Left renal cortex interstitium (tissue), 4 donors: ENCODE measurements at places on chromosomes 5 and 9.

- DNase-seq, result no peak
These were observed 132.4 kb downstream of the HACD4 start for GRCh38 chr9:20898885-20899554.

DNA sequence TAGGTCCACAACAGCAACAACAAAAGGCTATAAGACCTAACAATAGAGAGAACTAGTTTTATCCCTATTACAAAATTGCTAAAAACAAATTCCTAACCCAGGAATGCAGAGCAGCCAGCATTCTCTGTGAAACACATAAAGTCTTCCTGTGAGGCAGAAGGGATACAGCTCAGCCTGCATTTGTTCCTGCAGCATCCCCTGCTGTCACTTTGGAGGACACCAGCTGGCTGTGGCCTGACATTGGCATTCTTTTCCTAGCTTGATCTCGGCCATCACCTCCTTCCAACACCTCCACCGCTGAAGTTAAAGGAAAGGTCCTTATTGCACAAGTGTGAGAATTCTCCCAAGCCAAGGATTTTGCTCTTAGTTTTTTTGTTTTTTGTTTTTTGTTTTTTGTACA lies 186.1 kb downstream of the SNCAIP start:
- no peak for DNase-seq

DNA sequence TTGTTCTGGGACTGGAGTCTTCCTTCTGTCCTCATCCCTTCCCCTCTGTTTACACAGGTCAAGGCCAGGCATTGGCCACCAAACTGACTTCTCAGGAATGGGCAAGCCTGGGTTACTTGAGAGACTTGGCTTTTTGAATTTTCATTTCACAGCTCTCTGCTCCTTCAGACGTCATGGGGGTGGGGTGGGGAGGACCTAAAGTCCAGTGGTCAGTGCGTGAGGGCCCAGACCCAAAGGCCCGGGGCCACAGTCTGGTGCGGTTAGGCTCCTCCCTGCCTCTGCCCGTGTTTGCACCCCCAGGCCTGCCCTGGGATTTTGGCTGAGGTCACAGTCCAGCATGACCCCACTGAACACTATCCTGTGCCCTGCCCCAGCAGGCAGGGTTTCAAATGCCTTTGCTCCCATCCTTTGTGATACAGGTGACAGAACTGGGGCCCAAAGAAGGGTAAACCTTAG lies 4.1 kb upstream of the CXXC5 start:
- DNase-seq, result no peak

DNA sequence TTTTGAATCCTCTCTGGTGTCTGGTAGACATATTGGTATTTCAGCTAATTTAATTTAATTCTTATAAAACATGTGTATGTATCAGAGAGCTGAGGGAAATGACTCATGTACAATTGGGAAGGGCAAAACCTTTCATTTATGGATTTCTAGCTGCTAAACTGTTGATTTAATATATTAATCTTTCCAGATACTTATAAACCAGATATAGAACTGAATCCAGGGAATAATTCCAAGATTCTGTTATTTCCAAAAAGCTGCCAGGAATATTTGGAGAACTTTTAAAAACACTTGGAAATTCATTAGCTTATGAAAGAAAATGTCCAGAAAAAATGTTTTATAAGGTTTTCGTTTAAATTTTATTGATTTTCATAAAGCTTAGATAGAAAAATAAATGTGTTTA lies 295.5 kb downstream of the YTHDC2 start:
- DNase-seq, result no peak

- no peak for DNase-seq
These were observed 1863.4 kb downstream of the EFNA5 start for GRCh38 chr5:105807290-105807689.

DNA sequence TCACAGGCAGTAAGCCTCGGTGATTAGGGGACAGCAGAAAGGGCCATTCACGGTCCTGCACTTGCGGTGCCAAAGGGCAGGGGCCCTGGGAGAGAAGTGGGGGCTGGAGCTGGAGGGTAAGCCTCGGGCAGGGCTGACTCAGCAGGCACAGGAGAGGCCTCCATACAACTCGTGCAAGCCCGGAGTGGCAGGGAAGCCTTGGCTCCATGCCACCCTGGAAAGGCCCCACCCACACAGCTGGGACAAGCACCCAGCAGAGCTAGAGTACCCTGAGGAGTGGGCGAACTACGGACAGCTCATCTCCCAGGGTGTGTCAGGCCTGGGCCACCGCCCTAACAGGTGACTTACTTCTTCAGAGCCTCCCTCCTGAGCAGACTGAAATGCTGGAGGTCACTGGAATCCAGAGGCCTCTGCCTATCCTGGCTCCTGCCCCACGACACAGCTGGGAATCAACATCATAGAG lies 5.6 kb upstream of the CAMK2A start:
- DNase-seq, result no peak

- DNase-seq, result no peak
These were observed 168.2 kb downstream of the PPP2R2B start for GRCh38 chr5:146710348-146710747.

DNA sequence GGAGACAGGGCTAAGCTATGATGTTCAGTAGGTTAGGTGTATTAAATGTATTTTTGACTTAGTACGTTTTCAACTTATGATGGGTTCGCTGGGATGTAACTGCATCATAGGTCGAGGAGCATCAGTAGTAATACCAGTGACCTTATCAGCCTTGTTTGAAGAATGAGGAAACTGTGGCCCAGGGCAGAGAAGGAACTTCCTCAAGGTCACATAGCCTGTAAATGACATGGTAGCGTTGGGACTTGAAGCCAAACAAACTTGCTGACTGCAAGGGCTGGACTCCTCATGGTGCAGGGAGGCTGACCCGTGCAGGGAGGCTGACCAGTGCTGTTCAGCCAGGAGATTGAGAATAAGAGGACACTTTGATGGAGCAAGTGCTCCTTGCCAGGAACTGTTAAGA lies 21.3 kb upstream of the PTPN3 start:
- no peak for DNase-seq

DNA sequence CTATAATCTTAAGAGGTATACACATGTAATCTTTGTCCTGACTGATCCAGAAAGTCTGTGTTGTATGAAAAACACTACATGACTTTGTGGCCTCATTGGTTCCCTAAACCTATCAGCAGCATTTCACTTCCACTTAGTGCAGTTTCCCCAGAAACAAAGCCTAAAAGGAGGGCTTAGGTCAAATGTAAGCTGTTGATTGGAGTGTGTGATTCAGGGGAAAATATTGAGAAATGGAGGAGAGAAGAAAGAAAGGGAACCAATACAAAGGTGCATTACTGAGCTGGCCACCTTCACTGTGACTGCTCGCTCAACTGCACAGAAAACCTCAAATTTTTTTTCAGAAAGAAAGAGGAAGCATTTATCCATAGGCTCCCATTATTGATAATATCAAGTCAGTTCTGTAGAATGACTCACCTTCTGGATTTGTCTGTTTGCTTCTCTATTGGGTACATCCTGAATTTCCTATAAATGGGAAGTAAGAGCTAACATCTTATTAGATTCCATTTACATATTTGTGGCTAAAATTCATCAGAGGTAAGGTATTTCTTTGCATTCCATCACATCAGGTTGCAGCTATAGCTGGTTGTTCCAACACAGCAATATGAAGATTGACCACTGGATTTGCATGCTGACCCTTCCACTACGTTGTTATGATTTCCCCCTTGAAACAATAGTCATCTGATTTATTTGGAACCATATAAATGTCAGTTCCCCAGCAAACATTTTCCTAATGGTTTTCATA lies 10.3 kb upstream of the FST start:
- DNase-seq, result no peak

GRCh38 chr5:151740336-151740942 lies 18.0 kb downstream of the ATOX1 start:
- DNase-seq, result no peak

DNA sequence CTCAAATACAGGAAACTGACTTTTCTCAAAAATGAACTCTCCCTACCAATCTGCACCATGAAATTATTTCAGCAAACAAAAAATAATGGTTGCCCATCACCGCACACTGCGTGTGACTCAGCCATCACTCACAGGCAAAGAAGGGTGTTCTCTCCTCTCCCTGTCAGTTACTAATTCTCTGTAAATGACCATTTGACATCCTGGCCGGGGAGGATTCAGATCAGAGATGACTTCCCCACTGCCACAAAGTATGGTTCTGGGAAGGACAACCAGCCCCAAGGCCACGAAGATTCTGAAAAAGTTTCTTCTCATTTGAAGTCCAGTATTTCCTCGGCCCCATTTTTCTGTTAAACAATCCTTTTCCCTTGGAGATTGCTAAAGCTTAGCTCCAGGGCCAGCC lies 199.4 kb downstream of the AUH start:
- no peak for DNase-seq
